ENCODE measurements at places on chromosomes 16 and 17.

- no peak for DNase-seq
Measured at GRCh38 chr17:50518384-50519023, 10.3 kb downstream of the MYCBPAP start.

DNA sequence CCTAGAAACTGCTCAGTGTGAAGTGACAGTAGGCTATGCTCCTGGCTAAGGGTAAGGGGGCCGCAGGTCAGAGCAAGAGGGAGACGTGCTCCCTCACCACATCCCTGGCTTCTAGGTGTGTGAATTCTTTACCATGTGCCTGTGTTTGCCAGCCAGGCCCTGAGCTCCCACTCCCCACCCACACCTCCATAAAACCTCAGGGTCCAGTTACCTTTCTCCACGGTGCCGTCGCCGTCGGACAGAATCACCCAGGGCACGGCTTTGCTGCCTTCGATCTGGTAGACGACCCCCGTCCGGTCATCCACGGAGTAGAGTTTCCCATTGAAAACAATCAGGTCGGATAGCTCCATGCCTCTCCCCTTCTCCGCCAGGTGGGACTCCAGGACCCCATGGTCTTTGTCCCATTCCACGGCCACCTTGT lies 12.8 kb downstream of the CANT1 start:
- DNase-seq: no peak

DNA sequence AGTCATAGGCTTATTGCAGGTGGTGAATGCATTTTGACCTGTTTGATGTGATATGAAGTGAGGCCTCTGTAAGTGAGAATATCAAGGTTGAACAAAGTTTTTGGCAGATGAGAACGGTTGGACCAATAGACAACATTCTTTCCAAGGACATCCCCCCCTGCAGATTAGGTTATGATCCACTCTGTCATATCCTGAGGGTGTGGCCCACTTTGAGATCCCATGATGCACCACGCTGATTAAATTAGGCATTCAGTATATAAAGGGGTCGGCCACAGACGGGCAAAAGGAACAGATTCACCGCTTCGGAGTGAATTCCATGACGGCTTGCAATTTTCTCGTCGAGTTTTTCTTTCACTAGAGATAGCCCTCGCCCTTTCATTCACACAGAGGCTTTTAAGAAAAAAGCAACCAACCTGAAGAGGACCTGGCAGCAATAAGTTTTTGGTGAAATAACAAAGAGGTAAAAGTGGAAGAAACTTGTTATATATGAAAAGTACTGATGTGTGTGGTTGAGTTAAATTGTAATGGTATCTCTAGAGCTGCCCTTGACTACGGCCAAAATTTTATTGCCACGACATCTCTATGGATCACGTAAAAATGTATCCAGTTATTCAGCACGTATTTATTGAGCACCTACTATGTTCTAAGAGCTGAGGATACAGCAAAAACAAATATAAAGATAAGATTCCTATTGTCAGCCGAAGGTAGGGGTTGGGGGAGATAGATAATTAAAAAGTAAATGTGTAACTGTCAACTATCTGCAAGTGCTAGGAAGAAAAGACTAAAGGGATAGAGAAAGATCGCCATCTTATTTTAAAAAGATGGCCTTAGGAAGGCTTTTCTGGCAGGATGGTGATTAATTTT lies 1.7 kb upstream of the RBBP6 start:
- DNase-seq: peak; percentile 8

DNA sequence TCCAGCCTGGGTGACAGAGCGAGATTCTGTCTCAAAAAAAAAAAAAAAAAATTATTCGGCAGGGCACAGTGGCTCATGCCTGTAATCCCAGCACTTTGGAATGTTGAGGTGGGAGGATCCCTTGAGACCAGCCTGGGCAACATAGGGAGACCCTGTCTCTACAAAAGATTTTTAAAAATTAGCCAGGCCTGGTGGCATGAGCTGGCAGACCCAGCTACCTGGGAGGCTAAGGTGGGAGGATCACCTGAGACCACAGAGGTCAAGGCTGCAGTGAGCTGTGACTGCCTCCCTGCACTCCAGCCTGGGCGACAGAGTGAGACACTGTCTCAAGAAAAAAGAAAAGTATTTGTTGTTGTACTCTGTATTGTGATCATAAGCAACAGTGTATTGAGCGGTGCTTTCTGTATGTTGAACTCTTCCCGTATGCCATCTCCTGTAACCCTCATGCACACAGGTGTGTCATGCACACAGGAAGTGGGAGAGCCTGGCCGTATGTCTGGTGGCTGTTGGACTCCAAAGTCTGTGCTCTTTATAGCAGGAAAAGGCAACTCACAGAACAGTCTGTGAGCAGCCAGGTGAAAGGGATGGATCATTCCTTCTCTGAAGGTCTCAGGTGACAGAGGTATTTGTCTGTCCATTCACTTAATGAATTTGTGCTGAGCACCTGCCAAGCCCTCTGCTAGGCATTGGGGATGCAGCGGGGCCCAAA lies 17.1 kb downstream of the CDH1 start:
- no peak for DNase-seq

DNA sequence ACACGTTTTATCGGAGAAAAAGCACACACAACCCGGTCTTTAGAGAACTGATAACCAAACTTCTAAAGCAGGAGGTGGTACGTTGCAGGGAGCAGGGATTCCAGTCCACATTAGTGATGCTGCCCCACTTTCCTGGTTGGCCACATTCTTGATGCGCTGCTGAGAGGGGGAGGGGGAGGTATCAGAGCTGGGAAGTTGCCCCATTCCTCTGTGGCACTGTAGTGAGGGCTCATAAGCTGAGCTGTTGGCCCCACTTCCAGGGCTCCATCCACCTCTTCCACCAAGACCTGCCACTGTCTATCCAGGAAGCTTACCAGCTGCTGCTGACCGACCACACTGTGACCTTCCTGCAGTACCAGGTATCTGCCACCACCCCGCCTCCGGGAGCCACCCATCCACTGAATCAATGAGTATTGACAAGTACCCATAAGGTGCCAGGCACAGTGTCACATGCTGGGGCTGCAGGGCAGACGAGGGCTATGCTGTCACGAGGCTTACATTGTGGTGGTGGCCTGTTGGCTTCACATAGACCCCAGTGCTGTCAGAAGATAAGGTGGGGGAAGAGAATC lies 1.1 kb downstream of the TSEN54 start:
- peak; percentile 45 for DNase-seq

DNA sequence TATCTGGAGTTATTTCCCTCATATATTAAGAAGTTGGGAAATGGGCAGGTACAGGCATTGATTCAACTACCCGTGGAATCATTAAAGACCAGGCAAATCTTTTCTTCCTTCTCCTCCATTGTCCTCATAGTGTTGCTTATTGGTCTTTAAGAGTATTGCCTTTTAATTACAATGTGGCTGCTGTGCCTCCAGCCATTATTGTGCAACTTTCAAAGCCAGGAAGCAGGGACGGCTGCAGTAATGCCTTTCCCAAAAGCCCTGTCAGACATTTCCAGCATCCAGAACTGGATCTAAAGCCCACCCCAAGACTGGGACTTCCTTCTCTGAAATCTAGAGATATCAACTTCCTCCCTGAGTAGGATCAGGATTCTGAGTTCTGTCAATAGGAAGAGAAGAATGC lies 42.3 kb upstream of the MED9 start:
- no peak for DNase-seq

DNA sequence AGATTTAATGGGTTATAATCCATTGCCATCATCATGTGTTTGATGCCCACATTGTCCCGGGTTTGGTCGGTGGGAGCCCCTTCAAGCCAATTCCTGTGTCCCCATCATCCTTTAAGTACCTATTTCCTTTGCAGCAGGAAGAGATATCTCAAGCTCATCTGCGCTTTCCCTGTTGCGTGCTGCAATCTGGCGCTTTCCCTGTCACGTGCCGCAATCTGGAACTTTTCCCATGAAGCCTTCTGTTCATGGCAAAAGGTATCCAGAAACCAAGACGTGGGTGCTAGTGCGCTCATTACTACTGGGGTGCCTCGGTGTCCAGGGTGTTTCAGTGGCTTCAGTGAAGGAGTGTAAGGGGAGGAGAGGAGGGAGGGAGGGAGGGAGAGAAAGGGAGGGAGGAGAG lies 174.6 kb upstream of the ZNF469 start:
- DNase-seq: no peak

DNA sequence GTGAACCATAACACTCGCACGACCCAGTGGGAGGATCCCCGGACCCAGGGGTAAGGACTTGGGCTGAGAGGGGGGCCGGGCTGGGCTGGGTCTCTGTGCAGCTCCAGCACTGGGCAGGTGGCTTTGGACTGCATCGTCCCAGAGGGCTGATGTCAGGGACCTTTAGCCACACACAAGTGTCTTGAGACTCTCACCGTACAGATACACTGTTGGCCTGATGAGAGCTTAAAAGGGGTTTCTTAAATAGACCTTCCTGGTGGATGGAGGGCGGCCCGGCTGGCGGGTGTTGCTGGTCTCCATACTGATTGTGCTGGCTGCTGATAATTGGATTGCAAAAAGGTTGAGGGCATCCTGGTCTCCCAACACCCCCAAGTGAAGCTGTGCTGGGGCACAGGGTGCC lies 21.7 kb upstream of the CLEC18A start:
- no peak for DNase-seq

DNA sequence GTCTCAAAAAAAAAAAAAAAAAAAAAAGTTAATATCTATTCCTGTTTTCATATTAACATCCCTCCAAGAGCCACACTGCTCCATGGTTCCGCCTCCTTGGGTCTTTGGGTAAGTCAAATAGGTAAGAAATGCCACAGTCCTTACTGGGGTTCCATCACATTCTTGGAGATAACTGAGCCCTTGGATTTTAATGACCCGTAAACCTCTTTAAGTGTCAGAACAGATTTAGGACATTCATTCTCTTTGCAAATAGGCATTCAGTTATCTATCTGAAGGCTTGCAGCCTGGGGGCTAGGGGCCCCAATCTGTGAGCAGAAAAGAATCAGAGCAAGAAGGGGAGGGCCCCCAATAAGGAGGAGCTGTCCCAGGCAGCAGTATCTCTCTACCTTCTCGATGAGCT lies 28.0 kb downstream of the MYH13 start:
- DNase-seq: no peak

DNA sequence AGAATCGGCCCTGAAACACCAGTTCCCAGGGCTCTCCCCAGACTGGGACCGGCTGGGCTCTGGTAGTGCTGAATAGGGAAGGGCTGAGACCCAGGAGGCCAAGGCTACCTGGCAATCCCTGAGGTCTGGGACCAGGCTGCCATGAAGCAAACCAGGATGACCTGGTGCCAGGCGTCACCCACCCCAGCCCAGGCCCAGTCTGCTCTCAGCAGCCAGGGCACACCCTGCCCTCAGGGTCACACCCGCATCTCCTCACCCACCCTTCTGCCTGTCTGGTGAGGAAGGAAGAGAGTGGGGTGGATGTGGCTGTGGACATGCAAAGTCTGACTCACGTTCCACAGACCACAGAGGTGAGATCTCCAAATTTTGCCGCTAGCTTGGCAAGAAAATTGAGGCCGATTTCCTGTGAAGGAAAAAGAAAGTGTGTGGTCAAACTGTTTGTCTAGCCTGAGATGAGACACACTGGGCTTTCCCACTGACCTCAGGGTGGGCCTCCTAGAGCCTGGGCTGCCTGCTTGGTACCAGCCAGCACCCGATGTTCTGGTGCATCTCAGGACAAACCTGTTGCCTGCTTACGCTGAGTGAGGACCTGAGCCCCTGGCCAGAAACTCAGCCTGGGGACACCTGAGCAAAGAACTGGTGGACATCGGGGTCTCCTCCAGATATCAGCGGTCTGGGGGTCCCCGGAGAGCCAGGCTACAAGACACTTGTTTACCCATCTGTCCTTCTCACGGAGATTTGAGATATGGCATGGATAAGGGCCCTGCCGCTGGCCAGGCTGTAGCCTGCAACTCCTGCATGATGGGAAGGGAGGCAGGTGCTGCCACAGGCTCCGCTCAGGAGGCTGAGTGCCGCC lies 6.3 kb upstream of the RAB37 start:
- DNase-seq: peak; percentile 69

- DNase-seq: no peak
Measured at GRCh38 chr17:5354310-5354709, 65.2 kb downstream of the NUP88 start.

GRCh38 chr17:21297597-21297996 lies 13.1 kb downstream of the MAP2K3 start:
- DNase-seq: no peak

DNA sequence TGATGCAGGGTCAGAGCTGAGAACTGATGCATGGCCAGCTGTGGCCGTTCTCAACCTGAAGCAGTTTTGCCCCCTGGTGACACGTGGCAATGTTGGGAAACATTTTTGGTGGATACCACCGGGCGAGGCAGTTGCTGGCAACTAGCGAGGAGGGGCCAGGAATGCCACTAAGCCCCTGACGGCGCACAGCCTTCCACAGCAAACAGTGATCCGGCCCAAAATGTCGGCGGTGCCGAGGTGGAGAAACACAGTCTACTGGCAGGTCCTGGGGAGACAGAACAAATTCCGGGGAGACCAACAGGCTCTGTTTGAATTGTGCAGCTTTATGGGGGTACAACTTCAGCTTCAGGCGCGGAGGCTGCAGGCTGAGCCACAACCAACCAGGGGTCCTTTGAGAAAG lies 8.2 kb downstream of the SLC26A11 start:
- DNase-seq: no peak

GRCh38 chr16:86222965-86223551 lies 287.3 kb upstream of the FOXF1 start:
- DNase-seq: no peak

DNA sequence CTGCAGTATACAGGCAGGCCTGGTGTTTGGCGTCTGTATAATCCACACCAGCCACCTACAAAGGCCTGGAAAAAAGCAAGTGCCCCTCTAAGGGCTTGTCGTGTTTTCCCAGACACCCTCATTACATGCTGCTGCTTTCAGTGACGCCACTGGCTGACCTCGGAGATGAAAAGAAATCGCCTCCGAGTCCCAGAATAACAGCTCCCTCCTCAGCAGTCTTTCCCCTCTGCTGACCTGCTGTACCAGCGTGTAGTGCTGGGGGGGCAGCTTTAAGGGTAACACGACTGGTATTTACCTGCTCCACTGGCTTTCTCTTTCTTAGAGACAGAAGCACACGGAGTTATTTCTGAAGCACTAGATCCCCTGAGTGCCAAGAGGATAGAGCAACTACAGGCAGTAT lies 296.8 kb downstream of the GRIN2A start:
- DNase-seq: no peak

- no peak for DNase-seq
Measured at GRCh38 chr17:29162082-29162908, 17.9 kb downstream of the MYO18A start.

DNA sequence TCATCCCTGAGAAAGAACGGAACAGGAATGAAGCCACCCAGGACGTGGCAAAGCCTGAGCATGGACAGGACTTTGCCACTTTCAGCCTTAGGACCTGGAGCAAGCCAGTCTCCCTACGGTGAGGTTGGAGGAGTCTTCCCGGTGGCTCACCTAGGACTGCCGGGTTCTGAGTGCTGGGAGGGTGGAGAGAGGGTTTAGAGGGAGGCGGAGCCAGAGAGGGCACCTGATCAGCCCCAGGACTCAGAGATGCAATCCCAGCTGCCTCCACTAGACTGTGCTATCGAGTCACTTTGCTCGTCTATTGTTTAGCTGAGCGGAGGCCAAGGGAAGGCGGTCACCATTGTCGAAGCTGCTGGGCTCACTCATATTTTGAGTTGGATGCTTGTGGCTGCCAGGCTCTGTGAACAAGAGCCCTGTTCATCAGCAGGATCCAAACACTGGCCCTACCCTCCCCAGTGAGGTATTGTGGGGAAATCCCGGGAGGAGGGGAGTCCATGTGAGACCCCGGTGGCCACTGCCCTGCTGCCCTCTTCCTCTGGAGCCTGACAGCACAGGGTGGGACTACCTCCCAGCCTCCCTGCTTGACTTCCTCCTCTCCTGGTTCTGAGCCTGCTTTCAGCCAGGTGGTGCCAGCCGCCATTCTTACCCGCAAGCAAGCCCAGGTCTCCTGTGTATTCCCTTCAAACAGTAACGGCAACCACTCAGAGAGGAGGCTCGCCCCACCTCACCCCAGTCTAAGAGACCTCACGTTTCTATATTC lies 7.0 kb downstream of the KRT14 start:
- peak; percentile 54 for DNase-seq
